ENCODE measurements at places on chromosomes 2 and 18. TPM values are rescaled to one million over a fixed set of nuclear protein-coding genes. Genes with fewer than 3 reads are reported as not detected.

DNA sequence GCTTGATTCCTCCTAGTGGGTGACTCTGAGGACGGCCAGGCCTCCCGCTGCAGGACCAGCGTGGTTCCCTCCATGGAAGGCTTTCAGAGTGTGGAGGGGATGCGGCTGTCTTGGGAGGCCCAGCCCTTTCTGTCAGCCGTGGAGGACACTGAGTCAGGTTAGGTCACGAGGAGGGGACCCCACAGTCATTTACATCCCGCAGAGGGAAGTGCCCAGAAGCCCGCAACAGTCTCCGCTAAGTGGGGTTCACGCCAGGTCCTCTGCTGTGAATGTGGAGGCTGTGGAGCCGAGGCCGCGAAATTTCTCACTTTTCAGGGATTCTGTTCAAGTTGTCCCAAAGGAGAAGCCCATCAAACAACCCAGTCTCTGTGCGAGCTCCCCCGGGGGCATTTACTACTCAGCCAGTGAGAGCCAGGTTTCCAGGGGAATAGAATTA is 8.8 kb downstream of the ACKR3 start:
- H3K27ac ChIP-seq = peak overlapping the region; percentile 29
- DNase-seq = no peak
- no peaks in the 10 kb centered on the region for H3K36me3 ChIP-seq
- H3K4me3 ChIP-seq = no peak overlapping the region
- no peaks in the 10 kb centered on the region for H3K27me3 ChIP-seq
- peaks cover 47% of the 10 kb centered on the region for H3K4me1 ChIP-seq

GRCh38 chr2:98161186-98161585 is 74.2 kb downstream of the VWA3B start:
- no peak for DNase-seq
- no peaks in the 10 kb centered on the region for H3K4me1 ChIP-seq
- H3K27ac ChIP-seq = no peak overlapping the region
- no peaks in the 10 kb centered on the region for H3K27me3 ChIP-seq
- H3K4me3 ChIP-seq = no peak overlapping the region

The OSBPL6 gene
- 3.0 TPM for total RNA-seq

GRCh38 chr2:36664696-36665076 is 31.8 kb upstream of the VIT start:
- H3K4me1 ChIP-seq = no peaks in the 10 kb centered on the region
- no peak for DNase-seq
- no peak overlapping the region for H3K27ac ChIP-seq

GRCh38 chr2:188609321-188610049 is 317.8 kb downstream of the GULP1 start:
- H3K36me3 ChIP-seq = no peaks in the 10 kb centered on the region
- H3K4me1 ChIP-seq = no peaks in the 10 kb centered on the region
- no peak for DNase-seq
- H3K4me3 ChIP-seq = no peak overlapping the region
- peak overlapping the region; percentile 12 for H3K27ac ChIP-seq
